ENCODE measurements at places on chromosomes 1 and 21. TPM values are rescaled to one million over a fixed set of nuclear protein-coding genes. Genes with fewer than 3 reads are reported as not detected.

DNA sequence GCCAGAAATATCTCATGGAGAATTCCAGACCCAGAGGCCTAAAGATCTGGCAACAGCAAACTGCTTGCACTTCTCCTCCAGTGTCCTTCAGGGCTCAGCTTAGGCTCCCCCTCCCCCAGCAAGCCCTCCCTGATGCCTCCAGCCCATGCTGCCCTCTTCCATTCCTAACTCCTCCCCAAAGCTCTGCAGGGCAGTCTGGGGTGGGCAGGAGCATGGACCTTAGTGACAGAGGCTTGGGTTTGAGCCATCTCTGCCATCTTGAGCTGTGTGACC is 436.8 kb downstream of the PTPRU start:
- DNase-seq = no peak

Gene RGS4
- total RNA-seq = 24.1 TPM

DNA sequence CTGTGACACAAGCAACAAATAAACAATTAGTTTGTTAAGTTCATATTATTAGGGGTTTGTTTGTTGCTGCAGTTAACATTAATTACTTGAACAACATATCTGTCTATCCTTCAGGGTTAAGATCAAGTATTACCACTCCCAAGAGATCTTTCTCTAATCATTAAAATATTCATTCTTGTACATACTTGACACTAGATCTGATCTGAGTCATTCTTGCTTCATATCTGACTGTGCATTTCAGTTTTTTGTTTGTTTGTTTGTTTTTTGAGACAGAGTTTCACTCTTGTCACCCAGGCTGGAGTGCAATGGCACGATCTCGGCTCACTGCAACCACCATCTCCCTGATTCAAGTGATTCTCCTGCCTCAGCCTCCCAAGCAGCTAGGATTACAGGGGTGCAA is 613.3 kb upstream of the PLXNA2 start:
- no peak for DNase-seq

Gene PROK1
- 0.24 TPM for total RNA-seq

DNA sequence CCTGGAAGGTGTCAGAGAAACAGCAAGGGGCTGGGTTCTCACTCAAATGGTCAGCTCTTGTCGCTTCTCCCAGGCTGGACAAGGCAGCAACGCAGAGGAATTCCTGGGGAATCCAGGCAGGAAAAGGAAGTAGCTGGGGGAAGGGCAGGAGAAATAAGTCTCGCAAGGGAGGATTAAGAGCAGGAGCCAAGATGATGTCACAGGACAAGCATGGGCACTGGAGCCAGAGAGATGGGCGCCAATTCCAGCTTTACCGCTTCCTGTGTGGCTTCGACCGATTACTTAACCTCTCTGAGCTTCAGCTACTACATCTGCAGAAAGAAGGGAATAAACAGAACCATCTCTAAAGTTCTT is 70.5 kb downstream of the SSBP3 start:
- DNase-seq = peak; percentile 92

Gene PLXNA2
- total RNA-seq = 7.0 TPM

DNA sequence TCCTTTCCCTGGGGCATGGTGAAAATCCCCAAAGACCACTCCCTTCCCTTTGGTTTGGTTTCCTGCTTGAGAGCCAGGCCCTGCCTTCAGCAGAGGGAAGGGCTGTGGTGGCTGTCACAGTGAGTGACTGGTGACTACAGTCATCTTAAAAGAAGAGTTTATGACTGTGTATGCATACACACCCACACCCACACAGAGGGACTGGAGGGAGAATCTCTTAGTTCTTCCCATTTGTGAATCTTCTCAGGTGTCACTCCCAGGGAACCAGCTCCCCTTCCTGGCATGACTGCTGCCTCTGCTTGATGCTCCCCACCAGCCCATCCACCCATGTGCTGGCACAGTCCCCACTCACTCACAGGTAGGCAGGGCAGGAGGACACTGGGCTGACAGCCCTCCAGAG is 3.9 kb upstream of the KCNA2 start:
- DNase-seq = no peak

DNA sequence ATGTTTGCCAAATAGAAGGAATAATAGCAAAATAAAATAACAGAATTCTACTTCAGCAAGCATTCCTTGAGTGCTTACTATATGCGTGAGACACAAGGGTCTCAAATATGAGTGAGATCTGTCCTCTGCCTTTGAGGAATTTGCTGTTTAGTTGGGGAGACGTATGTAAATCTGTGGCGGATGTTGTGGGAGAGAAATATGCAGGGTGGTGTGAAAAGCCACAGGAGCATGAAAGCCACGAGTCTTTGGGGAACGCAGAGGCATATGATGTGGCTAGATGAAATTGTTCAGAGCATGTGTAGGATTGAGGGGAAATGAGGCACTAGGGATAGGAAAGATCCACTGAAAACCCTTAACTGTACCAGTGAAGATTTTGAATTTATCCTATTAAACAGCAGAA is 244.4 kb downstream of the PBX1 start:
- DNase-seq = peak; percentile 38

DNA sequence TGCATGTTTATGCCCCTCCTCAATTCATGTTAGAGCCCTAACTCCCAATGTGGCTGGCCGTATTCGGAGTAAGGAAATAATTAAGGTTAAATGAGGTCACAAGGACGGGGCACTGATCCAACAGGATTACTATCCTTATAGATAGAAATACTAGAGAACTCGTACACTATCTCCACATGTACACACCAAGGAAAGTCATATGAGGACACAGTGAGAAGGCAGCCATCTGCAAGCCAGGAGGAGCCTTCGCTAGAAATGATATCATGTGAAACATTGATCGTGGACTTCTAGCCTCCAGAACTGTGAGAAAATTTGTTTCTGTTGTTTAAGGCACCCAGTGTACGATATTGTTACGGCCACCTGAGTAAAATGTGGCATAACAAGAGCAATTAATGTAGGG is 79.7 kb downstream of the FAF1 start:
- no peak for DNase-seq

Gene GJA4
- total RNA-seq = not detected

DNA sequence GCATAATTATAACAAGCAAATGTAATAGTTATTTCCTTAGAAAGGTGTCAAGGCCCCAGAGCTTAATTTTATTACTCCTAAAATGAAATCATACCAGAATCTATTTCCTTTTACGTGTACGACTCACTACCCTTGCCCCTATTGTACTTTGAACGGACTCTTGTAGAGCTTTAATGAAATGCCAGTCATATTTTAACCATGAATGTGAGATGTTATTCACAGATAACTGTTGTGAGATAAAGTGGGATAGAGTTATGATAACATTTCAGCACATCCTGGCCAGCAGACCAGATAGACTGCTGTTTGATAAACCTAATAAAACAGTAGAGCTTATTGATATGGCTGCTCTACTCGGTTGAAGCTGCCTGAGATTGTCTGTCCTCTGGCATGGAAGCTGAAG is 500.8 kb upstream of the PBX1 start:
- DNase-seq = no peak

DNA sequence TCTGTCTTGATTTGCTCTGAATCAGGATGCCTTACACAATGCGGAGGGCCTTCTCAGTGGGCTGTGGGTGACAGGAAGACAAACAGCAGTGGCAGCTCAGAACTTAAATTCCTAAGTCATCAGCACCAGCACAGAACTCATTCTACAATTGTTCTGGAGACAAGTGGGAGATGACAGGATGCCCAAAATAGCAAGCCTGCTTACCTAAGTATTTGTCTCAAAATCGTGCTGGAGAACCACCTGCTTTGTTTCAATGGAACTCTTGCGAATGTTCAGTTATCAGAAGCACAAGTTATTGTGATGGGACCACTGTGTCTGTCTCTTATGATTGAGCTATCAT is 76.1 kb downstream of the VCAM1 start:
- no peak for DNase-seq

- no peak for DNase-seq
Observed at GRCh38 chr1:42788021-42788420, 3.2 kb downstream of the TMEM269 start.

DNA sequence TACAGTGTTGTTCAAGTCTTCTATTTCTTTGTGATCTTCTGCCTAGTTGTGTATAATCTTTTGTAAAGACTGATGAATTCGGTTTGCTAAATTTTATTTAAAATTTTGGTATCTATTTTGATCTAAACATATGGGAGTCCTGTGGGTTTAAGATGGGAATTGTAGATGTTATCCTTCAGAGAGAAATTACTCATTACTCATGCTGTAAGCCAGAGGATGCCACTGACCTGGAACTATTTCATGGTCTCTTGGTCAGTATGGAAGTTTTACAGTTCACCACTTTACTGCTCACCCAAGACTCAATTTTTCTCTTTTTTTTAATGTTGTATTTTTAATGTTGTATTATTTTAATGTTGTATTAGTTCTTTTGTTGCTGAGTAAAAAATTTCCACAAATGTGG is 138.6 kb upstream of the B3GALT2 start:
- peak; percentile 35 for DNase-seq

DNA sequence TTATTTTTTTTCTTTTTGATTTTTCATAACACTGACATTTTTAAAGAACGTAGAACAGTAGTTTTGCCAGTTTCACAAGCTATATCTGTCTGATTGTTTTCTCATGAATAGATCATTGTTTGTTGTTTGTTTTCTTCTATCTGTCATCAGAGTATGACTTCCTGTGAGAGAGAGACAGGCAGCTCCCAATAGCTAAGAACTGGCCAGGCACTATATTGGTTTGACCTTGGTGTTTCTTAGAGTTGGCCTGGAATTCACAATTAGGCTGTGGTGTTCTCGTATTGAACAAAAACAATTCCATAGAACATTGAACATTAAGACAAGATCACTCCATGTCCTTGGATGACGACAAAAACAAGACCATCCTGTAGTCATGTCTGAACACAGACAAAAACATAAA is 43.4 kb downstream of the RPS6KC1 start:
- DNase-seq = no peak

GRCh38 chr1:23634840-23635651 is 56.6 kb upstream of the RPL11 start:
- peak; percentile 77 for DNase-seq

DNA sequence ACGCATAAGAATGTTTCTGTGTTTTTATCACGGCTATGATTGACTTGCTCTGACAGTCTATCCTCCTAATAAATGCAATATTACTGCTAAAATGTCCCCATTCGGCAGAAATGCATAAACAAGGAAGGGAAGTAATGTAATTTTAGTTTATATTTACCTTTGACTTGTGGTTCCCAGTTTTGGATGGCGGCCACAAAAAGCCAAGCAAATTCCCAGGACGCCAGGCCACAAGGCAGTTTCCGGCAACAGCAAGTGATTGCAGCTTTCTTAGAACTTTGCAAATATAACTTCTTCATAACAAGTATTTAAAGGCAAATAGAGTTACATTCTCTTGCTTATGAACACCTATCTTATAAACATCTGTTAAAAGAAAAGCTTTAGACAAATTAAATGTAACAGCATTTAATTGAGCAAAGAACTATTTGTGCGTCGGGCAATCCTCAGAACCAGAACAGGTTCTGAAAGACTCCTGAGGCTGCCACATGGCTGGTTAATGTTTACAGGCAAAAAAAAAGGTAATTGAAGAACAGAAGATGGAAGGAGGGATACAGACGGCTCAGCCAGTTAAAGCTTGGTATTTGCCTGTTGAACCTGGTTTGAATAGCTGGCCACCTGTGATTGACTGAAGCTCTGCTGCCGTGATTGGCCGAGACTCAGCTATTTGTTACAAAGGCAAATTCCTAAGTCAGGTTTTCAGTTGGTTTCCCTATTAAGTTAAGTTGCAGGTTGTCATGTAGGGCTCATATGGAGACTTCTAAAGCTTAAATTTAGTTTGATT is 80.8 kb downstream of the C21orf91 start:
- DNase-seq = no peak

DNA sequence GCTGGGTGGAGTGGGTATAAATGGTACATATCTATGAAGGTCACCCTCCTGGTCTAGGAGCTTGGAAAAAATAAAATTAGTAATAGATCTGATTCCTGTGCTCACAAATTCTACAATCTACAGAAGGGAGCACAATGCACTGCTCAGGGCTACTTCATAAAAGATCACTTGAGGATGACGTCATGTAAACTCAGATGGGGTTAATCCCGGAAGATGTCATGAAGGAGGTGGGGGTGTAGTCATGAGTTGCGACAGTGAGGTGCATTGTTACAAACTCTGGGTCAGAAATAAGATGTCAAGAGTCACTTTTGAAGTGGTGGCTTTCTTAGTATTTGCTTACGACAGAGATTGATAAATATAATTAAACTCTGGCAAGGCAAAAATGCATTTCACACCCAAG is 68.2 kb downstream of the LHX9 start:
- DNase-seq = peak; percentile 5

Gene GJB4
- total RNA-seq = not detected

DNA sequence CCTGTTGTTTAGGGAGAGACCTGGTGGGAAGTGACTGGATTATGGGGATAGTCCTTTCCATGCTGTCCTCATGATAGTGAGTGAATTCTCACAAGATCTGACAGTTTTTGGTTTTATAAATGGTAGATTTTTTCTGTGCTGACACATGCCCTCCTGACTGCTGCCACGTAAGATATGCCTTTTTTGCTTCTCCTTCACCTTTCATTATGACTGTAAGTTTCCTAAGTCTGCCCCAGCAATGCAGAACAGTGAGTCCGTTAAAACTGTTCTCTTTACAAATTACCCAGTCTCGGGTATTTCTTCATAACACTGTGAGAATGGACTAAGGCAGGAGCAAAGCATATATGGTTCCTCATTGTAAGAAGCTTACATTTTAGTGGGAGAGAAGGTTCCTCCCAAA is 1727.2 kb downstream of the NCAM2 start:
- no peak for DNase-seq

GRCh38 chr1:226737819-226738420 is 1.2 kb downstream of the ITPKB start:
- DNase-seq = peak; percentile 34

GRCh38 chr1:150798525-150798924 is 9.5 kb downstream of the CTSK start:
- DNase-seq = no peak

Gene C8B
- total RNA-seq = not detected

GRCh38 chr1:15994590-15995351 is 9.3 kb upstream of the SRARP start:
- DNase-seq = peak; percentile 66

Gene KCNC4
- 2.0 TPM for total RNA-seq

Gene RNF186
- not detected for total RNA-seq

GRCh38 chr1:14594045-14594444 is 4.4 kb upstream of the KAZN start:
- DNase-seq = no peak

DNA sequence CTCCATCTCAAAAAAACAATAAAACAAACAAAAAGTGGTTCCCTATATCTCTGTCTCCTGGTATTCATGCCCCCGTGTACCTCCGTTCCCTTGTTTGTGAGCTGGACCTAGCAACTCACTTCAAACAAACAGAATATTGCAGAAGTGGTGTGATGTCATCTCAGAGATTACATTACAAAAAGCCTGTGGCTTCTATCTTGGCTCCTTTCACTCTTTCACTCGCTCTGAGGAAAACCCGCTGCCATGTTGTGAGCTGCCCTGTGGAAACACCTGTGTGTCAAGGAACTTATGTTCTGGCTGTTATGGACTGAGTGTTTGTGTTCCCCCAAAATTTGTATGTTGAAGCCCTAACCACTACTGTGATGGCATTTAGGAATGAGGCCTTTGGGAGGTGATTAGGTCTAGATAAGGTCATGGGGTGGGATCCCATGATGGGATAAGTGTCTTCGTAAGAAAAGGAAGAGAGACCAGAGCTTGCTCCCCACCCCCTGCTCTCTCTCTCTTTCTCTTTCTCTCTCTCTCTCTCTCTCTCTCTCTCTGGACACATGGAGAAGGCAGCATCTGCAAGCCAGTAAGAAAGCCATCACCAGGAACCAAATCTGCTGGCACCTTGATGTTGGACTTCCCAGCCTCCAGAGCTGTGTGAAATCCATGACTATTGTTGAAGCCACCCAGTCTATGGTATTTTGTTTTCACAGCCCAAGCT is 7.4 kb upstream of the HYI start:
- DNase-seq = no peak

Gene PIK3C2B
- total RNA-seq = 0.49 TPM

- DNase-seq = no peak
Observed at GRCh38 chr1:173596097-173596825, 6.6 kb downstream of the SLC9C2 start.
